ENCODE measurements at places on chromosomes 13 and 19. TPM values are rescaled to one million over a fixed set of nuclear protein-coding genes. Genes with fewer than 3 reads are reported as not detected.

PTGIR gene
- 7.2 TPM for total RNA-seq

SIGLEC12 gene
- total RNA-seq: 1.9 TPM

GPR12 gene
- total RNA-seq: not detected

GRK1 gene
- total RNA-seq: not detected

DNA sequence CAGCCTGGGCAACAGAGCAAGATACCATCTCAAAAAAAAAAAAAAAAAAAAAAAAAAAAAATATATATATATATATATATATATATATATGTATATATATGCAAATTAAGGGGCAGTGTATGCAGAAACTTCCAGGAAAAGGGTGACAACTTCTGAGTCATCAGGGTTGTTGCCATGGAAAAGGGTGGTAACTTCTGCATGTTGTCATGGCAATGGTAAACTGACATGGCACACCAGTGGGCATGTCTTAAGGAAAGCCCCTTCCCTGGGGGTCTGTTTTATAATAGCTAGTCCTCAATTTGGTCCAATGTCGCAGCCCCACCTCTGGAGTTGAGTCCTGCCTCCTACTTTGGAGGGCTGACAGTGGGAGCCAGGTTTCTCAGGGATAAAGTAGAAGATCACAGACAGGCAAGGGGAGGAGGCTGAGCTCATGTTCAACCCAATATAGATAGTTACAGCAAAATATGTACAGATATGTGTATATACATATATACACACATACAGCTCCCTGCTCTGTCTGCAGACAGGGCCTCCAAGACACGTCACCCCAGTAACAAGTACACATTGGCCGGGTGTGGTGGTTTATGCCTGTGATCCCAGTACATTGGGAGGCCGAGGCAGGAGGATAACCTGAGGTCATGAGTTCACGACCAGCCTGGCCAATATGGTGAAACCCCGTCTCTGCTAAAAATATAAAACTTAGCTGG is 7.2 kb upstream of the FCHO1 start:
- no peak for DNase-seq

DNA sequence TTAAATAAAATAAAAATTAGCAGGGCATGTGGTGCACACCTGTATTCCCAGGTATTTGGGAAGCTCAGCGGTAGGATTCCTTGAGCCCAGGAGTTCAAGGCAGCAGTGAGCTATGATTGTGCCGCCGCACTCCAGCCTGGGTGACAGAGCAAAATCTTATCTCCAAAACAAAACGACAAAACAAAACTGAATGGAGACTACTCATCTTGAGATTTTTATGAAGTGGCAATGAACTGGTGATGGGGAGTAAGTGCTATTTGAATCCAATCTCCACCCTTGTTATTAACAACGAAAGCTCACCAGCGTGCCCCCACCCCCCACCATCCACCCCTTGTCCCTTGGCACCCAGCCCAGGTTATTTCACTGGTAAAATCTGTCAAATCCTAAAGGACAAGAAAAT is 45.2 kb upstream of the URI1 start:
- no peak for DNase-seq

- DNase-seq: no peak
These were observed 101.9 kb downstream of the LIG4 start for GRCh38 chr13:108113407-108113806.

DNA sequence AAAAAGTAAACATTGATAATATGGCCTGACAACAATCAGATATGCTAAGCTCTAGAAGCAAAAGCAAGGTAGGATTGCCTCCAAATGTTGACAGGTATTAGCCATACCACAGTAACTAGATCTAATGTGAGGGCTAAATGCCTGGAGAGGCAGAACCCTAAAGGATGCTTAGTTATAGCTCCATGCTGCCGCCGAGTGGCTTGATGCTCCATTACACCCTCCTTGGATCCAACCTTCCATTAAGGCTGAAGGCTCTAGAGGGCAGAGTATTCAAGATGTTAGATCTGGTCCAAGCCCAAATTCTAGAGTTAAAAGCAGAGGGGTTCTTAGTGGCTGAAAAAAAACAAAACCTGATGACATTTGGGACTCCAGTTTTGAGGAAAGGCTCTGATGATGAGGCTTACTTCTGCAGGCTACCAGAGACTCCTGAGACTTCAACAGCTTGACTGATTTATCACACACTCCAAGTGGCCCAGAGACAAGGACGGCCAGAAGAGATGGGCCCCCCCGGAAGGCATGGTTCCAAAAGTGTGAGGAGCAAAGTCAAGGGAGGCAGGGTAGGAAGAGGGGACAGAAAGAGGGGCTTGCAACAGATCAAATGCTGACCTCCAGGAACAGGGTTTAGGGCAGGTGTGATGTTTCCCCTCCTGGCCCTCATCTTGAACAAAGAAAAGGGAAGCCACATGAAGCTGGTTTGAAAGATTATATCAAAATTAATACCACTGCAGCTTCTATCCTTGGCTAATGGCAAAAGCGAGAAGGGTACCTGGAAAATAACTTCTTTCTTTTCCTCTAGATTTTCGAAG is 21.9 kb upstream of the CPB2 start:
- DNase-seq: no peak

- DNase-seq: no peak
These were observed 21.4 kb upstream of the ZNF181 start for GRCh38 chr19:34712395-34713261.

DNA sequence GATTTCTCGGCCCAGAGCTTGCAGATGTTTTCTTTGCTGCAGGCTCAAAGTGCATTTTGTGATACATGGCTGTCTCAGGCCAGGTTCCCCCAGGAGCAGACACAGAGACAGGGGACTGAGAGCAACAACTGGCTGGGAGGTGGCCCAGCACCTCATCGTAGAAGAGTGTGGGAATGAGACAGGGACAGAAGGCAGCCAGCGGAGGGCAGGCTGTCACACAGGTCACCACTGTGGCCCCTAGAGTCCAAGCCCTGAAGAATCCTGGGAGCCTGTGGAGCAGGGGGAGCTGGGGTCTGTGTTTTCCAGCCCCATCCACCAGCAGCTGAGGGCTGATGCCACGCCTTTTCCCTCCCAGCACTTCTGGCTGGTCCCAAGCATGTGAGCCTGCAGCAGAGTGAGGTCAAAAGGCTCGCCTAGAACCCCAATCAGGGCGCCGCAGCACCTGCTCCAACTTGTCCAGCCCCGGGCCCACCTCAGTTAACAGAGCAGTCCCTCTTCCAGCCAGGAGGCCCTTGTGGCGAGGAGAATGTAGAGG is 723.8 kb downstream of the UQCRFS1 start:
- no peak for DNase-seq

GRCh38 chr19:29753190-29753933 is 38.3 kb upstream of the C19orf12 start:
- DNase-seq: no peak

DNA sequence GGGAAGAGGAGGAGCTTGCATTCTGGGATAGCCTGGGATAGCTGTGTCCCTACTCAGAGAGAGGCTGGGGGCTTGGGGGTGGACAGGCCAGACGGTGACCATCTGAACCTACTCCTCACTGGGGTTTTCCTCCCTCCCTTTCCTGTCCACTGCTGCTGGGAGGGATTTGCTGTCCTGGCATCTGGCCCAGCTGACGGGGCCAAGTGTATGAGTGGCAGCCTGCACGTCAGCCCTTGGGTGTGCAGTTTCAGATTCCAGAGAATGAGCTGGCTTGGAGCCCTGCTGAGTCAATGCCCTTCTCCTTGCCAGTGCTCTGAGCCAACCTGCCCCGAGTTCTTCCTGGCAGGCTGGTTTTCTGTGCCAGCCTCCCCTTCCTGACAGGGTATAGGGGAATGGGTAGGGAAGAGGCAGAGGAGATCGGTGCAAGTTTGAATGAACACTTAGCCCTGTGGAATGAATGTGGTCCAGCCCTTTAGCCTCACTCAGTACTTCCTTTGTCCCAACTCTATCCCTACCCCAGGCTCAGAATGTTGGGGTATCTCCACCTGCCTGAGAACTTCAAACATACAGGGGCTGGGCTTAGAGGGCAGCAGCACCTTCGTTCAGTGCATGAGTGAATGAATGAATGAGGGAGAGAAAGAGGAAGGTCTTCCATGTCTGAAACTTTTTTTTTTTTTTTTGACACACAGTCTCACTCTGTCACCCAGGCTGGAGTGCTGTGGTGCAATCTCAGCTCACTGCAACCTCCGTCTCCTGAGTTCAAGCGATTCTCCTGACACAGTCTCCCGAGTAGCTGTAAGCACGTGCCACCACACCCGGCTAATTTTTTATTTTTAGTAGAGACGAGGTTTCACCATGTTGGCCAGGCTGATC is 1.8 kb upstream of the ANGPTL4 start:
- DNase-seq: peak; percentile 97

GRCh38 chr13:54357284-54357933 is 1328.8 kb downstream of the OLFM4 start:
- no peak for DNase-seq

DNA sequence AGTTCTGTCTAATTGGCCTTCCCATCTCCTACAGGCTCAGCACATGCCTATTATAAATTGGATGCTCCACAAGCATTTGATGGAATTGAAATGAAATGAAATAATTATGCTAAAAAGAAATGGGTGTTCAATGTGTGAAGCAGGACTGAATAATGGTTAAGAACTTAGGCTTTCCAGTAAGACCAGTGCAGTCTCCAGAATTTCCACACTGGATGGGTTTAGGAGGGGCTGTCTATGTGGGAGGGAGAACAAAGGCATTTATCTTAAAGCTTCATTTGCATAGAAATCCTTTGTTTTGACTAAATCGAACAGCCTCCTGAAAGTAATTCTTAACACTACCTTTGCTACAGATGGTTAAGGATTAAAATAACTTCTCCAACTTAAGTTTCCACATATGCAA is 47.9 kb upstream of the KL start:
- no peak for DNase-seq
